Activated T-cell treated with anti-CD3 and anti-CD28 coated beads for 48 hours (primary cell): ENCODE measurements at places on chromosomes 16 and 17.

DNA sequence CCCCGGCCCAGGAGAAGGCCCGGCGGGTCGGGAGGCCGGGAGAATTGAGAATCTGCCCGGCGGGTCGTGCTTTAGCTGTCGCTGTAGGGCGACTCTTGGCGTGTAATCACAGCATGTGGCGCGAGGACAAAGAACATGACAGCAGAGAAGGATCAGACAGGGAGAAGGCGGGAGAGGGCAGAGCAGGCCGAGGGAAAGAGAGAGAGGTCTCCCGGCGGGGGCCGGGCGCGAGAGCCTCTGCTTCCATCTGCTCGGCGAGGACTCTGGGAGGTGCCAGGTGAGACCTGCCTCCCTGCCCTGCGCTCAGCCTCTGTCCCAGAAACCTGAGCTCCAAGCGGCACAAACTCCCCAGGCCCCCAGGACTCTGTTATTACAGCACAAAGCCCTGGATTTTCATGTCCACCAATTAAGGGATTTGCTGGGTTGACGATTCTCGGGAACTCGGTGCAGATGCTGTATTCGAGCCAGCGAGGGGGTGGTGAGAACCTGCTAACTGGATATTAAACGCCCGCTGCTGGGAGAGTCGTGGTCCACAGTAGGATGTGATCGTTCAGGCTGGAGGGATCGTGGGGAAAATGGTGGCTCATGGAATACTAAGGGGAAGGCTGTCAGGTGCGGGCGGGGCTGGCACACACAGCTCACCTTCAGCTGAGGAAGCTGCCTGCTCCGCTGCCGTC is 172.0 kb upstream of the CIBAR2 start:
- no peak for DNase-seq

DNA sequence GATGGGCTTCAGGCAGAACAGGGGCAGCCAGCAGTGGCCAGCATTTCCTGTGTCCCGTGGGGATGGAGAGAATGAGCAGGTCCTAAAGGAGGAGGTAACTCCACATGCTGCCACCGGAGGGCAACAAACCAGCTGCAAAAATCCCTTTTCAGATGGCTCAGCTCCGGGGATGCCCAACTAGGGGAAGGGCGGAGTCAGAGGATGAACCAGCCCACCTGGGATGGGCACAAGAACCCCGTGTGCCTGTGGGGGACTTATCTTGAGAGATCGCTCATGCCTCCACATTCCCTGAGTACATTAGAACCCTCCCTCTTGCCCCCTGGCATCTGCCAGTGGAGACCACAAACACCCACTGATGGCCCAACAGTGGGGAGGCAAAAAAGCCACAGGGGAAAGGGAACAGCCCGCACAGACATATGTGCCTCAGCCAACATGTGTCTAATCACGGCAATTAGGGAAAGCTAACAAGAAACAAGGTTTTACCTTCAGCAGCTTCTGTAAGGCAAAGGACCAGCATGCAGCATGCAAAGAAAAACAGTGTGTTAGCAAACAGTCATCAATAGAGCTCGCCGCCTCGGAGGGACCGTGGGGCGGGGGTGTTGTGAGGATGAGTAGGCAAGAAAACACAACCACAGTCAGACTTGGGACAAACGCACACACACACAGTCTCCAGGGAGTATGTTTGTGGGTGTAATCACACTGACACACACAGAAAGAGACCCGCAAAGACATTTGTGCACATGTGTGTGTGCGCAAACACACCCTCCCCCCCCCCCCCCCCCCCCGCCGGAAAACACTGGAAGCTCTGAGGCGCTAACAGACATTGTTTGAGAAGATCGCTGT is 64.0 kb downstream of the MYO18A start:
- peak; percentile 48 for DNase-seq

DNA sequence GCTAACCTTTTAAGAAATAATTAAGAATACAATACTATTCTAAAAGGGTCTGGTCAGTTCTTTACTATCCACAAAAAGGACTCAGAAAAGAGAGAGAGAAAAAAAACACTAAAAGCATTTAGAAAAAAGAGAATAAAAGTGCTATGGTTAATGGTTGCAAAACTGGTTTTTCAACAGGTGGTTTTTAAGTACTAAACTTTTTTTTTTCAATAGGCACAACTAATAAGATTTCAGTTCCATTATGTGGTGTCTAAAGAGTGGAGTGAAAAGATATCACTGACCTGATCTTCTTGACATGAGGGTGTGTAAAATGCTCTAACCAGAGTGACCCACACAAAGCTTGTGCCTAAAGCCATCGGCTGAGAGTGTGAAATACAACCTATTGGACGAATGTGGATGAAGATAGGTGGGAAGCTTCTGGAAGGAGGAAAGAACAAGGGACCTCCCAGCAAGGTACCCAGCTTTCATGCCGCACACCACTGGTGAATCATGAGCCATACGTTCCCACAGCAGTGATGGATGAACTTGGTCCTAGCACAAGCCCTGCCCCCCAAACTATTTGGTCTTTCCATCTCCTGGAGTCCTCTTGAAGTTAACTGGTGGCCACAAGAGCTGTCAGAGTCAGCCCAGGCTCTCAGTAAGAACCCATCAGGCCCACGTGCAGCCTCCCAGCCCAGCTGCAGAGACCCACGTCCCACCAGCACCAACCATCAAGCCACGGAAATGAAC is 103.0 kb downstream of the ZFHX3 start:
- no peak for DNase-seq

- no peak for DNase-seq
These were observed 17.6 kb downstream of the OMG start for GRCh38 chr17:31279401-31279800.

GRCh38 chr17:19016297-19016696 is 11.7 kb upstream of the FAM83G start:
- no peak for DNase-seq

GRCh38 chr17:78819402-78819801 is 21.2 kb downstream of the USP36 start:
- DNase-seq = no peak

DNA sequence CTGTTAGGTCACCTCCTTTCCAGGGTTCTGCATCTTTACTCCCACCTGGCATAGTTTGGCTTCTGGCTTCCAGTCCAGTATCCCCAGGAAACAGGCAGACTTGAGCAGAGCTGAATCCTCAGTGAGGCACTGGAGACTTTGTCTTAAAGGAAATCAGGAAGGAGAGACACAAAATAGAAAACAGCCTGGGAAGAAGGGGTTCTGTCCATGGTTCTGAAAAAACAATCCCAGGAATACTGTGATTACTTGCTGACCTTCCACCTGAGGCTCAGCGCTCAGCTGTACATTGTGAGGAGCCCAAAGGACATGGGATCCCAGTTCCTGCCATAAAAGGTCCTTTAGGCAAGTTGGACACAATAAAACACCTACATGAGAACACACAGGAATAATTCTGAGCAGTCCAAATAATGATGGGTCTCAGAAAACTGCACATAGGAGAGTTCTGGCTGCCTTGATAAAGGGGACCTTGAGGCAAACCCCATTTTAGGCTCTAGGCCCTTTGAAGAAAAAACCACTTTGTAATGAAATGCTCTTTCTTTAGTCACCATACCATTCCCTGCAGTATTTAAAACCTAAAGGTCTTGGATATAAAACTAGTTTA is 81.4 kb upstream of the CRHR1 start:
- no peak for DNase-seq

- DNase-seq = no peak
These were observed 49.5 kb downstream of the SRCIN1 start for GRCh38 chr17:38556239-38556638.

DNA sequence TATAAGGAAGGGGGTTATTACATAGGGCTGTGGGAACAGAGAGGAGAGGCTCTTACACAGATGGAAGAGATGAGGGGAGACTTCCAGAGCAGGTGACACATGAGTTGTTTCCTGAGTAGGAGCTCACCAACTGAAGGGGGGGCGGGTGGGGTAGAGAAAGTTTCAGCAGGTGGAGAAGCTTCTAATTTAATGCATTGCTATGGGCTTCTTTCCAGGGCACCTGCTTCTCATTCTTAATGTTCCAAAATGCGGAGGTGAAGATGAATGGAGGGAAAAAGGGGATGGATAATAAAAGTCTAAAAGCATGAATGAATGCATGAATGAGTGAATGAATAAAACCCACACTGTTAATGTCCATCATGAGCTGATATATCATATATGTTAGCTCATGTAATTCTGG is 439.0 kb upstream of the CCL2 start:
- DNase-seq = no peak

DNA sequence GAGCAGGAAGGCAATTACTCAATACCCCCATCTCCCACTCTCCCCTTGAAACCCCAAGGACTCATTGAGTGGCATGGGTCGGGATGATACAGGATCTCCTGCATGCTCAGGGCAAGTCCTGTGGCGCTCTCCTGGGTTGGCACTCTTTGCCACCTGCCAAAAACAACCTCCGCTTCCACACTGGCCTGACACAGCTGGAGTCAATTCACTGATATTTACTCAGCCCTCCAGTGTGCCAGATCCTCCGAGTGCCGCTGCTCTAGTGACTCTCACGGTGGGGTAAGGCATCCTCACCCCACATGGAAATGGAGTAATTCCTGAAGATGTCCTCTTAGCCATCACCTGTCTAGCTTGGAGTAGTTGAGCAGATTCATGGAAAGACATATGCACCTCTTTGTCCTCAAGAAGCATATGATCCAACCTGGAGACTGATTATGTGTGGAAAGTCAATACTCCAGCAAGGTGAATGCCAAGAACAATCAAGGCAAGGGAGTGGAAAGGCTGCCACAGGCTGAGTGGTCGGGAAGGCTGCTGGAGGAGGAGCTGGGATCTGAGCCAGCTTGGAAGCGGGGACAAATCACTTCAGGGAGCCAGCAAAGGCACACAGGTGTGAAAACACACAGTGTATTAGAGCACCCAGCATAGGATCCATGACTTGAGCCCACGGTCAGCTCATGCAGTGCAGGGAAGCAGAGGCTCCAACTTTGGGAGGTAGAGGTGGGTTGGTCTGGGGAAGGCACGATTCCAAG is 12.6 kb upstream of the GOSR2 start:
- no peak for DNase-seq

DNA sequence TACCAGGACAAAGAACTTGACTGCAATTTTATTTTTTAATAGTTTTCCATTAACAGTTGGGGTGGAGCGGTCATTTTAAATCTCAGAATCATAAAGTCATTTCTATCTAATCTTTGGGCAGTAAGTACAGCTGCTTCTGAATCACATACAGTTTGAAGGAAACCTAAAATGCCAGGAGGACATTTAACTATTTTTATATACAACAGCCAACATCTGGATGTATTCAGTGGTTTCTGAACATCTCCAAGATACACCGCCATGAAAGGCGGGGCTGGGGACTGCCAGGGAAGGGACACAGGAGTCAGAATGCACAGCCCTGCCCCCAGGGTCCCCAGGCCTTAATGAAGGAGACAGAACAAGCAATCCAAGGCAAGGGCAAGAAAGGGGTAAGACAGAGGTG is 392.3 kb downstream of the SLC39A11 start:
- no peak for DNase-seq

GRCh38 chr17:57104461-57105175 is 19.6 kb downstream of the AKAP1 start:
- no peak for DNase-seq

- no peak for DNase-seq
These were observed 1879.9 kb downstream of the TP53TG3F start for GRCh38 chr16:35339337-35339736.

GRCh38 chr17:63439687-63440086 is 6.4 kb downstream of the CYB561 start:
- DNase-seq = no peak

DNA sequence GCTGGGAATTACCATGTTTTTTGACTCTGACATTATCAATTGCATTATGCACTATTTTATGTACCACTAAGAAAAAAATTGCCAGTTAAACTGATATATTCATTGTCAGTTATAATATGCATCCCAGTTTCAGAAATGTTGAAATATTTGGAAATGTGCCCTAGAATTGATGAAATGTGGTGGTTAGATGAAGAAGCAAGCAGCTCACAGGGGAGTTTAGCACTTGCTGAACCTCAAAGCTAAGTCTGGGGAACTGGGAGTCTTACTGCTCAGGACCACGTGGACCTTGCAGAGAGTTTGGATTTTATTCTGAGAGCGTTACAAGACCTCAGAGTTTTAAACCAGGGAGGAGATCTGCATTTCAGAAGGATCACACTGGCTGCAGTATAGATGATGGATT is 67.9 kb downstream of the TNRC6C start:
- no peak for DNase-seq

DNA sequence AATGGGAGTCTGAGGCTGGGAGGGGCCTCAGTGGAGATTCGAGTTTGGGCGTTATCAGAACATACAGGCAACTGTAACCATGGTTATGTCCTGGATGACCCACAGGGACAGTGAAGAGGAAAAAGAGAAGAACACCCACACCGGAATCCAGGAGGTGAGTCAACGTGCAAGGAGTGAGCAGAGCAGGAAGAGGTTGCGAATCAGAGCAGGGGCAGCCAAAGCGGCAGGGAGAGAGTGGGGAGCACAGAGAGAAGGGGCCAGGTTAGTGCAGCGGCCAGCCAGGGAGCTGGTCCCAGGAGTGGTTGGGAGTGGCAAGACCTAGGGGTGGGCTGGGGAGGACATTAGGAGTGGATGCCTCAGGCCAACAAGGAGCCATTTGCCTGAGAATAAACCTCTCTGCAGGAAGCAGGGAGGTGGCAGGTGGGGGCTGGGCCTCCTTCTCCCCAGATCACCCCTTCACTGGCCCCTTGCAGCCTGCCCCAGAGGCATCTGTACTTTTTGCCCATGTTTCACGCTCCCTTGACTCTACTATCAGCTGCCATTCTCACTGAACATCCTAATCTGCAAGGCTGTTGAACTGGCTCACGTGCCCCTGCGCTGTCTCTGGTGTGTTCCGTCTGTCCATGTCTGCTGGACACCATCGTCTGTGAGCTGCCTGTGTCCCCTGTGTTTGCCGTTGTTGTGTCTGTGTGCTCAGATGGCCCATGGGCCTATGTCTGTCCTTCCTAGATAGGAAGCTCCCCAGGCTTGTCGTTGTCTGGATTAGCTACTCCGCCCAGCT is 5.1 kb downstream of the KRT13 start:
- DNase-seq = no peak

DNA sequence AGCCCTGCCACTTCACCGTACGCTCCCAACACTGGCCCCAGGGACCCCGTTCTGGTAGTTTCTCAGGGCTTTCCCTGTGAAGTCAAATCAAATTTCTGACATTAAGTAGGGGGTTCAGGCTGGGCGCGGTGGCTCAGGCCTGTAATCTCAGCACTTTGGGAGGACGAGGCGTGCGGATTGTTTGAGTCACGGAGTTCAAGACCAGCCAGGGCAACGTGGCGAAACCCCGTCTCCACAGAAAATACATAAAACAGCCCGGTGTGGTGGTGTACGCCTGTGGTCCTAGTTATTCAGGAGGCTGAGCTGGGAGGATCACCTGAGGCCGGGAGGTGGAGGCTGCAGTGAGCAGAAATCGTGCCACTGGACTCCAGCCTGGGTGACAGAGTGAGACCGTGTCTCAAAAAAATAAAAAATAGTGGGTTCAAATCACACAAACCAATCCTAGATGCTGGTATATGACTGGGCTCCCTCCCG is 632 bp downstream of the CYBC1 start:
- DNase-seq = peak; percentile 36

GRCh38 chr17:58200024-58200633 is 7.6 kb downstream of the EPX start:
- DNase-seq = peak; percentile 59

GRCh38 chr16:21233521-21234150 is at the start of gene ANKS4B:
ANKS4B (plus strand) TSS chr16:21233699; CDS start chr16:21233738, 39 bp downstream.
- no peak for DNase-seq
